DMS153 (cell line): ENCODE measurements at places on chromosomes 7 and 10.

DNA sequence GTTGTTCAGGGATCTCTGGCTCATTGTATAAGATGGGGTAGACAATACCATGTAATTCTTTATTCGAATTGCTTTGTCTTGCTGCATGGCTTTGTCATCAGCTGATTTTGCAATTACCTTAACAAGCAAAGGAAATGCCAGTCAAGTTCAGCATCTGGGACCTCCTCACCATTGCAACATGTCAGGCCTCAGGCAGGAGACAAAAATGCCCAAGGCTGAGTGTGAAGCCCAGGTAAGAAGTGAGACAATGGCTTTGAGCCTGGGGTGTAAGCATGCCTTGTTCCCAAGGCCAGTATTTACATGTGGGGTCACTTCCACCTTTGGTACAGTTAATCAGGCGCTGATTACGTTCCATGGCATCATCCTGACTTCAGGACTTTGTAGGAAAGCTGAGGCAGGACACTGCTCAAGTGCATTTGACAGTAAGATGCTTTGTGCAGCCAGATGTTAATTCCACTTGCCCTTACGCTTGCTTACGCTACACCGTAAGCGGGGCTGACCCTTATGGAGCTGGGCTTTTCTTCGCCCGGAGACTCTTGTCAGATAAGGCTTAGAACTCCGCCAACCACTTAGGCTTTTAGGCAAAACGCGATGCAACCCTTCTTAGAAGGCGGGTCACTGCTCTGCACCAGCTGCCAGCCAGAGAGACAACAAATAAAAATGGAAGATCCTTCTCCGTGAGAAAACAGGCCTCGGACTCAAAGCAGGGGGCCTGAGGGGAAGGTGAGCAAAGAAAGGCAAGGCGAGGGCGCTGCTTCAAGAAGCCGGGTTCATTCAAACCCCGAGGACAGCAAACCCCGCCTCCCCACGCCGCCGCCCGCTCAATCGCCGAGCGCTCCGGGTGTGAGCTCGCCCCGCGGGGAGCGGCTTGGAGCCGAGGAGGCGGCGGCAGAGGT lies 1.3 kb upstream of the SP4 start:
- DNase-seq, result no peak

GRCh38 chr7:117169907-117170306 lies 153.0 kb downstream of the WNT2 start:
- peak; percentile 6 for DNase-seq

GRCh38 chr7:13981070-13981469 lies 8.4 kb downstream of the ETV1 start:
- no peak for DNase-seq

GRCh38 chr7:27324246-27324645 lies 81.6 kb downstream of the EVX1 start:
- DNase-seq, result no peak
